ENCODE measurements at places on chromosomes 2 and 18.

DNA sequence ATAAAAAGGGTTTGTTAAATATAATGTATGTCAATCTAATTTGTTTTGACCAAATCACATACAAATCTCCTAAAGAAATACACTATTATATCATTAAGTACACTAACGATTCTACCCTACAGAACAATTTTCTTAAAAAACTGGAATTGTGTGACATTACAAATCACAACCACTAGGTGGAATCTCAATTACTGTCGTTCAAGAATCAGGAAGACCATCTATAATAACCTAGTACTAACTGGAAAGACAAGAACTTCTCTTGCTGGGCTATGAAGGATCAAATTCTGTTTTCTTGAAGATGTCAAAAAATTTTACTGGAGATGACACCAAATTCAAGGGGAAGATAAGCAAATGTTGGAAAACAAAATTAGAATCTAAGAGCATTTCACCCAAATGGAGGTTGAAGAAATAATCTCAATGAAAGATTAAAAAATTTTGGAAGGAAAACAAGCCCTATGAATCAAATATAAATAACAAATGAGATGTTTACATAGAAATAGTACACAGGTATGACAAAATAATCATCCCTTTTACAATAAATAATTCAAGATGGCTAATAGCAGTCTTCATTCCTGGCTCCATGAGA is 110.9 kb downstream of the STK39 start:
- no peak for DNase-seq

GRCh38 chr2:189408294-189408693 is 33.0 kb upstream of the WDR75 start:
- DNase-seq, result no peak

DNA sequence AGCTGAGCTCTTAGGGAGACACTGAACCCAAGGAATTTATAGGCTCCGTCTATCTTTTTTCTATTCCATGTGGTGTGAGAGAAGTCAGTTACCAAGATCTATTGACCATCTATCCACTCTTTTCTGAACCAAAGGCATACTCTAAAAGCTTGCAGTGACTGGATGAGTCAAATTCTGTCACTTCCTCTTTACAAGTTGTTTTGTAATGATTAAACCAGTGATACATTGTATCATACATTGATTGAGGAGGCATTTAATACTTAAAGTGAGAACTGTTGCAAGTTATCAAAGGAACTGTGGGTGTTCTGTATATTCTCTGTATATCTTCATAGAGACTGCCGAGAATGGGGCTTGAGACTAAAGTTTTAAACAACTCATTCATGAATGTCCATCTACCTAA is 188.8 kb downstream of the CAMKMT start:
- no peak for DNase-seq

- no peak for DNase-seq
These were observed 63.0 kb downstream of the ADNP2 start for GRCh38 chr18:80172056-80172455.

GRCh38 chr18:49878567-49879270 is 65.4 kb upstream of the ACAA2 start:
- DNase-seq, result no peak

DNA sequence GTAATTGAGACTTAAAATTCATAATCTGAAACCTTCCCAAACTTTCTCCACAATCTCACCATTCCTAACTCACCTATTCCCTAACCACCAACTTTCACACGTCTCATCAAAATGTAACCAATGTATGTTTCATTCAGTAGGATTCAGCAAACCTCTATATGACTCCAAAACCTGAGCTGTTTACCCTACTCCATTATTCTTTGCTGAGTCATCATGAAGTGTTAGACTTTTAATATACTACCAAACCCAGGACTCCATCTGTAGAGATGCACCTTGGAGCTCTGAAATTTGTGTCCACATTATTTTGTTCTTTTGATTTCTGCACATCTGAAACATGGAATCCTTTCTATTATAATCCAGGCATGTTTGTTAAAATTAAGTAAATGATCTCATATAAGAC is 727.0 kb upstream of the PIK3C3 start:
- DNase-seq, result no peak

- DNase-seq, result no peak
These were observed 4.2 kb downstream of the SEMA4C start for GRCh38 chr2:96865654-96866053.

DNA sequence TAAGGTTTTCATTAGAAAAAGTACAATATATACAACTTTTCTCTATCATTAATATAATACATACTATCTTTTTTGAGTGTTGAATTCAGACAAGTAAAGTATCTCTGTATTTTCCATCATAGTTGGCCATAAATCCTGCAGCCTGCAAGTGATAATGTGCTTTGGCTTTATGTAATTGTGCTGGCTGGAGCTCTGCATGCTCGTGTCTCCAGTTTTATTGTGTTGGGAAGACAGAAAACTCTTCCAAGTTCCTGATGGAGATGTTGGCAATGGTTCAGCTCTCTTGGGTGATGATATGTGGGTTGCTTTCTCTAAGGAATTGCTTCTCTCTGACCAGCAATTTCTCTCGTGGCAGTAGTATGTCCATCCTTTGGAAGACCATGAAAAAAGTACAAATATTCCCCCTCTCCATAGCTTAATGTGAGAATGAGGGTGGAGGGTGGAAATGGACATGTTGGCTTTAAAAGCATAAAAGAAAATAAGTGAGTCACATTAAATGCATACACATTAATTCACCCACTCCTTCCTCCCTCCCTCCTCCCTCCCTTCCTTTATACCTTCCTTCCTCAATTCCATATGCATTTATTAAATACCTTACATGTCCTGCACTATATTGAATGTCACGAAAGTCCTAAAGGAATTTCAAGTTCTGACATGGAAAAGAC is 344.2 kb downstream of the MTX2 start:
- DNase-seq, result no peak

DNA sequence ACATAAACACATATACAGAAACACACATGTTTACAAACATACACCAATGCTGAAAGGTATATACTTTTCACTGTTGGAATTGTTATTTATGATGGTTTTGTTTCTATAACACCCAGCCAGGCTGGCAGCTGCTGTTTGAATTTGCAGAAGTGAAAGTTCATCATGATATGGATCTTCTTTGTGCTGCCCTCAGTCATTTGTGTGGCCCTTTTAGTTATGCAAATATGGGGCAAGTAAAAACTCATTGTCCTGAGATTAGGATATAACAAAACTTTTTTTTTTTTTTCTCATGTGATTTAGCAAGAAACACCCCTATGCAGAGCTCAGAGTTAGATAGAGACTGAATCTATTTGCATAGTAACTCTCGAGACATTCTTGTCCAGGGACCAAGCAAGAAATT is 714.1 kb downstream of the KCNJ3 start:
- no peak for DNase-seq

- DNase-seq, result no peak
These were observed 22.6 kb upstream of the FAP start for GRCh38 chr2:162265666-162266459.

- DNase-seq, result no peak
These were observed 169.7 kb downstream of the CDCA7 start for GRCh38 chr2:173524256-173524955.

DNA sequence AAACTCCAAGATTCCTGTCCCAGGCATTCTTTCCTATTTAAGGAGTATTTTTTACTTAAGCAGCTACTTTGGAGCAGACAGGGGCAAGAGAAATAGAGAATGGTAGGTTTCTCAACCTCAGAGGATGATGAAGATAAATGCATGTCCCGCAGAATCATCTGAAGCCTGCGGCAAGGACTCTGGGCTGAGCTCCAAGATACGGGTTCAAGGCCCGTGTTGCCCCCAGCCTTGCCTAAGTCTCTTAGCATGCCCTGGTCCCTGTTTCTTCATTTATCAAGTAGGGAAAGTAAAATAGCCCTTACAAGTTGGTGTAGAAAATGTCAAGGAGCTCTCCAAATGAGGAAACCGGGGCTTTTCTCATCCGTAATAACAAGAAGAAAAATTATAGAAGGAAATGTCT is 214.0 kb downstream of the KLHL29 start:
- no peak for DNase-seq

Measured in T-helper 22 cell (primary cell).